GOT3 (cell line): ENCODE measurements at places on chromosomes 2 and 18.

DNA sequence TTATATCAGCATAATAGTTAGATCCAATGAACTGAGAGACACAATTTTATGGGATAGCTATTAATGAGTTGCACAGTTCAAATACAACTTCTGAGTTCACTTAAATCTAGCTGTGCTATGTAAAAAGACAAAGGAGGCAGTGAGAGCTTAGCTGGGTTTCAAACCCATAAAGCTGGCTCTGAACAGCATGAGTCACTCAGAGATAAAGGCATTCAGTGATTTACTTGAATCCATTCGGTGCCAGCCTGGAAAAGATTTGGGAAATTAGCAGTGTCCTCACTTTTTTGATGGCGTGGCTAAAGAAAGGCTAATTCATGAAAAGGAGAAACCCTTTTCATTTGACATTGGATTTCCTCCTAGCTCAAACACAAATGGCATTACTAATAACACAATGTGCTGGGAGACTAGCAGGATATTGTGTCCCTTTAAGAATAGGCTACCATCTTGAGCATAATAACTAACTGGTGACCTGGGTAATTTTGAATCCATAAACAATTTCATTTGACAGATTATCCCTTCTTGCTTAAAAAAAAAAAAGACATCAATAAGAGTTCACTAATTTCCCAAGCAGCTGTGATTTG, 98.4 kb upstream of the NEUROD1 start:
- DNase-seq = no peak

- no peak for DNase-seq
These were observed 5.0 kb downstream of the NAB1 start for GRCh38 chr2:190653931-190654330.

- DNase-seq = no peak
These were observed 96.9 kb downstream of the TGOLN2 start for GRCh38 chr2:85230679-85231467.

- no peak for DNase-seq
These were observed 210.2 kb upstream of the FBXO11 start for GRCh38 chr2:48116497-48116896.

- DNase-seq = no peak
These were observed 54.3 kb upstream of the RMDN2 start for GRCh38 chr2:37870829-37871228.

DNA sequence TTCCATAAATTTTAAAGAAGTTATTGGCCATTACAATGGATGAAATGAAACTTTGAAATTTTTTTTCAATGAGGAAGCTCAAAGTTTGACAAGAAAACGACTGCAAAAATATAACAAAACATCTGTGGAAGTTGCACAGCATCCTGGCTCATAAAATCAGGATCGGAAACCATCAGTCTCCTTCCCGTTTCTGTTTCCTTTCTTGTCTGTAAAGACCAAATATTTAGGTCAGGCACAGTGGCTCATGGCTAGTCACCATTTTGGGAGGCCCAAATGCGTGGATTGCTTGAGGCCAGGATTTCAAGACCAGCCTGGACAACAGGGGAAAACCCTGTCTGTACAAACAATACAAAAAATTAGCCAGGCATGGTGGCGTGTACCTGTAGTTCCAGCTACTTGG, 27.6 kb upstream of the SSB start:
- no peak for DNase-seq

DNA sequence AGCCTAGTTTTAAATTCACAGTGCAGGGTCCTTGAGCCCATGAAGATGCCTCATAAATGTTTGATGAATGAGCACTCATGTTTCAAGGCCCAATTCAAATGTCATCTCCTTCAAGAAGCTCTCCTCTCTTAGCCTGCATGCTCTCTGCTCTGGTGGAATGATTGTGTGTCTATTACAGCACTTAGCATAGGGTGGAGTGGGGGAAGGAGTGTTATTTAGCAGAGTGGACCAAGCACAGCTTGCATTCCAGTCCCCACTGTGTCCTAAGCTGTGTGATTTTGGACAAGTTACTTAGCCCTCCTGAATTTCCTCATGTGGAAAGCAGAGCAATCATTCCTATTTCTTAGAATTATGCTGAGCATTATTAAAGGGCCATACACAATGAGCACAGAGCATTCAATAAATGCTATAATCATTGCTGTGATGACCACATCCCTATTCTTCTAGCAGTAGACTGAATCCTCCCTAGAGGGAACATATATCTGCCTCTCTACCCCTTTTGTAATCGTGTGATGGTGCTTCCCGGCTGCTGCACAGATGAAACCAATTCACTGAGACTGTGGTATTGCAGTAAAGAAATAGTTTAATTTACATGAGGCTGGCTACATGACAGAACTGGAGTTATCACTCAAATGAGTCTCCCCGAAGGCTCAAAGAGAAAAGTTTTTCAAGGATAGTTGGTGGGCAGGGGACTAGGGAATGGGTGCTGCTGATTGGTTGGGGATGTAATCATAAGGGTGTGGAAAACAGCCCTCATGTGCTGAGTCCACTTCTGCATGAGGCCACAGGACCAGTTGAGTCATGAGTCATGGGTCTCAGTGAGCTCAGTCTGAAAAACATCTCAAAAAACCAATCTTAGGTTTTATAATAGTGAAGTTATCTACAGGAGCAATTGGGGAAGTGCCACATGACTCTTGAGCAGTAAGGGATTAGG, 173.4 kb upstream of the NDUFV2 start:
- DNase-seq = no peak

- no peak for DNase-seq
These were observed 11.0 kb upstream of the NCKAP5 start for GRCh38 chr2:133579274-133579673.

DNA sequence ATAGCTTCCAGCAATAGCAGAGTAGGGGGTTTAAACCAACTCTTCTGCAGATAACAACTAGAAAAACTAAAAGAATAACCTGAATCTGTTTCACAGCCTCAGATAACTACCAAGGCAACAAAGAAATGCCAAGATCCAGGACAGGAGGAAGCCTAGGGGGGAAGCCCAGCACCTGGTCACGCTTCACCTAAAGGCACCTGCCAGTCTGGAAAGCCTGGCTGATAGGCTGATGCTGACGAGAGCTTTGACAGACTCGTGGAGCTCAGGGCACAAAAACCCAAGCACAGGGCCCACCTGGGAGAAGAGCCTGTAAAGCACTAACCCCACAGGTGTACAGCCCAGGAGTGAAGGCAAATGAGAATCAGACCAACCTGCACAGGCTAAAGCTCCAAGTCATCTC, 22.6 kb downstream of the EIPR1 start:
- DNase-seq = no peak

- DNase-seq = no peak
These were observed 25.5 kb upstream of the LRRC30 start for GRCh38 chr18:7205346-7205745.

GRCh38 chr2:43467891-43468290, 127.9 kb downstream of the THADA start:
- DNase-seq = no peak

DNA sequence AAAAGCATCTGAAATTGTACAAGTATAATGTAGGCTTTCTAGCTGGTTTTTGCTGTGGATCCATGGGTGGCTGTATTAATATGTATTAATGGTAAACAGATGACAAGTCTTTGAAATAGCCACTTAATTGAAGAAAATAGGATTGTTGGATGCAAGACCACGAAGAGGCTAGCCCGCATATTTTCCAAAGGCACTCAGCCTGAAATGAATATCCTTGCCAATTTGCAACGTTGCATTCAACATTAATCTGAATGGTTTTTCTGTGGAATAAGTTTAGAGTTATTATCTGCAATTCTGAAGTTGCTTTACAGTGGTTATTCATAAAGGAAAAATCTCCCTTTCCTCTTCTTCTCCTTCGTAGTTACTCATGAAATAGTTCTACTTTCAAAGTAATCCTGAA, 86.2 kb upstream of the SPATS2L start:
- DNase-seq = no peak

- DNase-seq = no peak
These were observed 60.9 kb downstream of the EDAR start for GRCh38 chr2:108927936-108928659.

DNA sequence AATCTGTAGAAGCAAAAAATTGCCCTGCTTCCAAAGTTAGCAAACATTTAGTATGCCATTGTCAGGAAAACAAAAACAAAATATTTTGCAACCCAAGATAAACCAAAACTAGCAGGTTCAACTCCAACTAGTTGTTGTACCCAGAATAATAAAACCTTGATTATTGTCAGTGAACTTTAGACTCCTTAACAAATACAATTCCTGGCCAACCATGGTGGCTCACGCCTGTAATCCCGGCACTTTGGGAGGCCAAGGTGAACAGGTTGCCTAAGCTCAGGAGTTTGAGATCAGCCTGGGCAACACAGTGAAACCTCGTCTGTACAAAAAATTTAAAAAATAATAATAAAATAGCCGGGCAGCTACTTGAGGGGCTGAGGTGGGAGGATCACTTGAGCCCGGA, 87.5 kb upstream of the MSH2 start:
- no peak for DNase-seq

DNA sequence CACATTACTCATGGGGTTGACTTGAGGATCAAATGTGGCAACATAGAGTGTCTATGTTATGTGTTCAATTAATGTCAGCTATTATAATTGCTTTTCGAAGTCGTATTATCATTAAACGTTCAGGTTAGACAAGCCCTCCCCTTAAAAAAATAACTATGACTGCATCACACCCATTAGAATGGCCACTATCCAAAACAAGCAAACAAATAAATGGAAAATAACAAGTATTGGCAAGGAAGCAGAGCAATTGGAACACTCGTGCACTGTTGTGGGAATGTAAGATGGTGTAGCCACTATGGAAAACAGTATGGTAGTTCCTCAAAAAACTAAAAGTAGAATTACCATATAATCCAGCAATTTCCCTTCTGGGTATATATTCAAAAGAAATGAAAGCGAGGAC, 10.0 kb upstream of the CTIF start:
- DNase-seq = no peak

DNA sequence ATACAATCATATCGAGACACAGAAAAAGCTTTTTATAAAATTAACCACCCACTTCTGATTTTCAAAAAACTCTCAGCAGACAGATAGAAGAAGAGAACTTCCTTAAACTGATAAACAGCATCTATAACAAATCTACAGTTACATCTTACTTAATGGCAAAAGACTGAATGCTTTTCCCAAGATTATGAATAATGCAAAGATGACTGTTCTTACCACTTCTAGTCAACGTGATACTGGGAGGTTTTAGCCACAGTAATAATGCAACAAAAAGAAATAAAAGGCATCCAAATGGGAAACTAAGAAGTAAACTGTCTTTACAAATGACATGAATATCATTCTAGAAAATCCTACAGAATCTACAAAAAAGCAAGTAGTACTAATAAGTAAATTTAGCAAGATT, 58.0 kb upstream of the TMEM247 start:
- no peak for DNase-seq

DNA sequence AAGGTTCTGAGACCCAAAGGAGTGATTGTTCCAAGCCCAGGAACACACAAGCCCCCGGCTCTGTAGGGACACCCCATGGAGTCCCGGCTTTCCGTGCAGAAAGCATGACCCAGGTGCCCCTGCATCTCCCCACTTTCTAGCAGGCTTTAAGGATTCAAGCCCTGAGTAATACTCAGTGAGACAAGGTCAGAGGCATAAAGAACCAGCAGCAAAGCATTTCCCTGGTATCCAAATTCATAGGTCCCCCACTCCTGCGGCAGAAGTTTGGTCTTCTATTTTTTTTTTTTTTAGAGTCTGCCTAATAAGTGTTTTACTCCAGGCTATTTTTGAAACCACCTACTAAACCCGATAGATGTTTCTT, 16.3 kb downstream of the TSHZ1 start:
- no peak for DNase-seq

DNA sequence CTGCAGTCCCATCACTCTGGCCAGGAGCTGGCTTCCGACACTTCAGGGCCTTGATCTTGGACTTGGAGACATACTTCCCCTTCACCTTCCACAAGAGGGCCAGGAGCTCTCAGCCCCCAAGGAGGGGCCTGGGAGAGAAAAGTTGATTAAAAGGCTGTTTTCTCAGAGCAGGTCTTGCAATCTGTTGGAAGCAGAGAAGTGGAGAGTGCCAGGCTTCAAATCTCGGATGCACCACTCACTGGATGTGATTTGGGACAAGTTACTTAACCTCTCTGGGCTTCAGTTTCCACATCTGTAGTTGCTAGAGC, 255.3 kb downstream of the CYP26B1 start:
- no peak for DNase-seq

DNA sequence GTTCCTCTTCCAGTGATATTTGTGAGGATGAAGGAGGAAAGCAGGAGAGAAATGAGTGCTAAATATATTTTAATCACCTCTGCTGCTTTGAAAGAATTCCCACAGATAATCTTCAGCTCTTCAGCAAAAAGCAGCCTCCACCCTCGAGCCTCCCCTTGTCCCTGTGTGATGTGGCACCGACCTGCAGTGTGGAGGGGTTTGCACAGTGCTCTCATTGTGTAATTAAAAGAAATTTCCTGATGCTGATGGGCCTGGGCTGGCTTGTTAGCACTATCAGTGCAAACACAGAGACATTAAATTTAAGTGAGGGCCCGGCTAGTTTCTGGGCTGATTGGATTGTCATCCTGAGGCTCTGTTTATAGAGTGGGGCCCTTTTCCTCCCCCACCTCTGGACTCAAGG, 53.4 kb downstream of the KIF5C start:
- DNase-seq = no peak

DNA sequence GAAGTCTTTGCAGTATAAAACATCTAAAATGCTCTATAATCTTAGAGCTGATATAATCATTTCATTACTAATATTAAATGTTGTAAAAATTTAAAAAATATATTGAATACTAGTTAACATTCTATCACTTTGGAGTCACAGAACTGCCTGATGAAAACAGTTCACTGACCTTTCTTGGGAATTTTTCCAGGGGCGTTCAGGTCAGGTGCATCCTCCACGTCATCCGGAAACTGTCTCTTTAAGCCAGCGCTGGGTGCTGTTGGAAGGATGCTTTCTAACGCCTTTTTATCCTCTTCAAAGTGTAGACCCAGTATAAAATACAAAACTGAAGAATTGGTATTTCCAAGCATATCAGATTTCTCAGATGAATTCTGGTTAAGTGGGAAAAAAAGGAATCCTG, 22.8 kb downstream of the LONRF2 start:
- no peak for DNase-seq

DNA sequence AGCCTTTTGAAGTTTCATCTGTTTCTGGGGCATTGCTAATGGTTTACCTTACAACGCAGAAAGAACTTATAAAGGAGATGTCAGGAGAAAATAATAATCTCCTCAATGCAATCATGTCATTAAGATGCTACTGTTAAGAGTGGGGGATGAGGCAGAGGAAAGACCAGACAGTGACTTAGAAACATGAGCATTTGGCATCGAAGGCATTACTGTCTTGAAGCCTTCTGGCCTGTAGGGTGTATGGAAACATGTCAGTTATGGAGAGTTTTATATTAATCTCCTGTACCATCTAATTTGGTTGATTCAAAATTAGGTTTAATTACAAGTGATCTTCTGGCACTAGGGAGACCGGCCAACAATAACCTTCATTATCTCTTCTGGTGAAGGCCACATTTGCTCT, 32.5 kb downstream of the CDC42EP3 start:
- DNase-seq = no peak

- no peak for DNase-seq
These were observed 416.1 kb downstream of the LPIN1 start for GRCh38 chr2:12162269-12163247.
